ENCODE measurements at places on chromosomes 12 and 14. TPM values are rescaled to one million over a fixed set of nuclear protein-coding genes. Genes with fewer than 3 reads are reported as not detected.

GRCh38 chr14:54908190-54908589 is 5.6 kb upstream of the GCH1 start:
- DNase-seq, result no peak

DNA sequence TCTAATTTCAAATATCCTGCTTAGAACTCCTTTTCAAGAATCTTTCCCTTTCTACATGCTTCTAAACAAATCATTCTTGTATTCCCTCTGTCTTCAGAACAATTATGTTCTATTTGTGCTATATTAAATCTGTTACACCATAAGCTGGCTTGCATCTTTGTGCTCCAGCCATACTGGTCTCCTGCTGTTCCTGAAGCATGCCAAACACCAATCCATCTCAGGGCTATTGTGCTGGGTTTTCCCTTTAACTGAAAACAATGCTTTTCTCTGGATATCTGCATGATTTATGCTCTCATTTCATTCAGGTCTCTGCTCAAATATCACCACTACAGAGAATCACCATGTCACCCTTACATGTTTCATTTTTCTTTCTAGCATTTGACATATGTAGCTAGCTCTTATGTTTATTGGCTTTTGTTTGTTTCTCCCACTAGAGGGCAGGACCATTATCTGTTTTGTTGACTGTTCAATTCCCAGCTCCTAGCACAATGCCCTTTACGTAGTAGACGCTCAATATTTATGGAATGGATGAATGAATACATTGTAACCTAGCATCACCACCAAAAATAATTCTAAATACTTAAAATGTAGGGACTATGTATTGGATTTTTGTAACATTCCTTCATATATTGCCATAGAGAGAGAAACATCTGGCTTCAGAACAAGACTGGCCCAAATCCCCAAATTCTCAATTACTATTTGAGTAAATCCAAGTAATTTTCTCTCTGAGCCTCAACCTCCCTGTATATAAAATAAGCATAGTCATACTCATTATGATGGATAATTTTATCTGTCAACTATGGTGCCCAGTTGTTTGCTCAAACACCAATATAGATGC is 302.0 kb upstream of the SYT1 start:
- DNase-seq, result no peak

Gene HSP90AA1
- total RNA-seq, result 359 TPM

DNA sequence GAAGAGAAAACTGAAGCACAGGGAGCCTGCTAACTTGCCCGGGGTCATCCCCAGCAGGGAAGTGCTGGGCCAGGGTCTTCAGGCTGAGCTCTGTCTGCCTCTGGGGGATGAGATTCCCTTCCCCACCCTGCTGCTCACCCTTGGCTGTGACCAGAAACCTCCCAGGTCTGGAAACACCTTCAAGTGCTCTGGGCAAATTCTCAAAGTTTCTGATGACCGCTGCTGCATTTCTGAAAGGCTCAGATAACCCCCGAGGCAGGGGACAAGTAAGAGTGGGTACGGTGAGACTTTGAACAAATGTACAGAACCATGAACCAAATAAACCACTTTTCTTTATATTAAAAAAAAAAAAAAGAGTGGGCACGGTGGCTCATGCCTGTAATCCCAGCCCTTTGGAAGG is 41.3 kb downstream of the LTBP2 start:
- no peak for DNase-seq

GRCh38 chr12:63809566-63809965 is 29.9 kb downstream of the RXYLT1 start:
- no peak for DNase-seq
